ENCODE measurements at places on chromosomes 3 and 15.
A peak's percentile ranks its signal among the peaks of the same experiment; 100 is the strongest.

DNA sequence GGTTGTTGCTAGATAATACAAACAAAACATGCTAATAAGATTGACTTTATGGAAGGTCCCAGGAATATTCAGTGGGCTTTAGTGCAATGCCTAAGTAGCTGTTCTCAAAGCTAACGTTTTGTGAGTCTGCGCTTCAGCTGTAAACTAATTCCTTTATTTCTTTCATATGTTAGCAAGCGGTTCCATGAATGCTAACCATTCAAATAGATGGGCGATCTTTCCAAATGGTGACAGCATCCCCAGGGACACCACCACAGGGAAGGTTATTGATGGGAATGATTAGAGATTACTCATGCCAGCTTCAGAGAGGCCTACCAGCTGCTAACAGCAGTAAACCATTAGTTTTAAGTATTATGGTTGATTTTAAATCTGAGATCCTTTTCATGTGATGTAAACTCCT is 405.7 kb upstream of the MCTP2 start:
- no peak for DNase-seq

DNA sequence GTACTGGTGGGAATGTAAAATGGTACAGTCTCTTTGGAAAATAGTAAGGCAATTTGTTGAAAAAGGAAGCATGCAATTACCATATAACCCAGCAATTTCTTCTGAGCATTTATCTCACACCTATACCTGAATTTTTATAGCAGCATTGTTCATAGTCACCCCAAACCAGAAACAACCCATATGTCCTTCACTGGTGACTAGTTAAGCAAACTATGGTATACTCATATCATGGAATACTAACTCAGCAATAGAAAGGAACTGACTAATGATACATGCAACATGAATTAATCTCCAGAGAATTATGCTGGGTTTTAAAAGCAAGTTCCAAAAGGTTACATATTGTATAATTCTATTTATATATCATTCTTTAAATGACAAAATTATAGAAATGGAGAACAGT is 60.2 kb downstream of the TRAT1 start:
- no peak for DNase-seq

- no peak for DNase-seq
Measured at GRCh38 chr3:86785386-86785785, 205.6 kb downstream of the VGLL3 start.

DNA sequence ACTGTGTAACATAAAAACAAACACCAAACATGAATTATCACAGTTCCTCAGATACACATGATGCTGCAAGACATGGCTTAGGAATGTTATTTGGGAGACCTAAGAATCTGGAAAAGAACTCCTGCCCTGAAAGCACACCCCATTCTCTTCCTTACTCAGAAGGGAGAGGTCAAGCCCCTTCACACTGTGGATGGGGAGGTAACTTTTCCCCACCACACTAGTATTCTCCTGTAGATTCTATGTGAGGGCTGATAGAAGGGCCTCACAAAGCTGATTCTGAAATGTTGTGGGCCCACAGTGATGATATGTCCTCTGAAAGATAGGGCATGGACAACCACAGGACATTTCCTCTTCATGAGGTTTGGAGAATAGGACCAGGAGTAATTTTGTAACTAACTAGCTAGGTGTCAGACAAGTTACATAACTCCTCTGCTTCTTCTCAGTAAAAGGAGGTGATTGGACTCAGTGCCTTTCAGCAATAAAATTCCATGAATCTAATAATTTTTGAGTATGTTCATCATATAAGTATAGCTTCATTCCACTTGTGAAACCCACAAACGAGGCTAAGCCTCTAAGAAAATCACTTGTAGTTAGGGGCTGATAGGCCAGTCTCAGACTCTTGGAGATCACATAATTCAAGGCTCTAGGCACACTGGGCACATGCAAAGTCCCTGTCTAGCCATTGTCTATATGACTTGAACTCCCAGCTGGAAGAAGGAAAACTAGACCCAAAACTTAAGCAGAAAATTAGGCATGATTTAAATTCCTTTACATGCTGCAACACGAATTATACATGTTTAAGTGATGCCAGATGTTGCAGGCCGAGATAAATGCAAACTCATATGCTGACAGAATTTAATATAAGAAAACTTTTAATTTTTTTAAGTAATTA is 7.5 kb downstream of the PTX3 start:
- DNase-seq: no peak

GRCh38 chr3:15223685-15224572 is 17.9 kb downstream of the CAPN7 start:
- DNase-seq: no peak

- no peak for DNase-seq
Measured at GRCh38 chr3:9986230-9986725, 363 bp downstream of the EMC3 start.

DNA sequence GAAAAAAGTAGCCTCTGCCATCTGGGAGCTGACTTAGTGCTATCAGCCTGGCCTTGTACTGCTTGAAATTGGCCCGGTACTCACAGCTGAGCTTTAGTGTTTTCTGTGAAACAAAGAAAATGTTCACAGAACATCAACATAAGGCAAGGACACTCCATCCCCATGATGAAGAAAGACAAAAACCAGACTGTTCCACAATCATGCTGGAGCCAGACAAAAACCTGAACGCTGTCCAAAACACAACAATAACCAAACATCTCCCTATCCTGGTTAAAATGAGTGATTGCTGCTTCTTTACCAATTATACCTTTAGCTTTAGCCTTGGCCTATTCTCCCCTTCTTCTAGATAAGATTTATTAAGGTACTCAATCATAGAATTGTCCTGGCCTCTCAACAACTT is 153.9 kb downstream of the CPNE4 start:
- no peak for DNase-seq

GRCh38 chr3:123093696-123094095 is 26.9 kb downstream of the PDIA5 start:
- DNase-seq: peak; percentile 12

DNA sequence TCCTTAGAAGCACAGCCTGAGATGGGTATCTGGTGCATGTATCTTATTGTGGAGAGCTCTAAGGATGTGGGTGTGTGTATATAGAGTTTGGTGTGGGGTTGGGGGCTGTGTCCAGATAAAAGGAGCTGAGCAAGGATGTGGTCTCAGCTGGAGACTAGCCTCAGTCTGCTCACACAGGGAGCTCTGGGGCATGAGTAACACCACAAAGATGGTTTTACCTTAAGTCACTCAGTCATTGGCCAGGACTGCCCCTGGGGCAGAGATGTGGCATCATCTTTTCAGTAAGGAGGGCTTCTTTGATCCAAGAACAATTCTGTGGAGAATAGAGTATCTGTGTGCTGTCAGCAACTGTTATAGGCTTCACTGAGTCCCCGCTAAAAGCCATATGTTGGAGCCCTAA is 163.4 kb upstream of the NUDT16 start:
- no peak for DNase-seq

DNA sequence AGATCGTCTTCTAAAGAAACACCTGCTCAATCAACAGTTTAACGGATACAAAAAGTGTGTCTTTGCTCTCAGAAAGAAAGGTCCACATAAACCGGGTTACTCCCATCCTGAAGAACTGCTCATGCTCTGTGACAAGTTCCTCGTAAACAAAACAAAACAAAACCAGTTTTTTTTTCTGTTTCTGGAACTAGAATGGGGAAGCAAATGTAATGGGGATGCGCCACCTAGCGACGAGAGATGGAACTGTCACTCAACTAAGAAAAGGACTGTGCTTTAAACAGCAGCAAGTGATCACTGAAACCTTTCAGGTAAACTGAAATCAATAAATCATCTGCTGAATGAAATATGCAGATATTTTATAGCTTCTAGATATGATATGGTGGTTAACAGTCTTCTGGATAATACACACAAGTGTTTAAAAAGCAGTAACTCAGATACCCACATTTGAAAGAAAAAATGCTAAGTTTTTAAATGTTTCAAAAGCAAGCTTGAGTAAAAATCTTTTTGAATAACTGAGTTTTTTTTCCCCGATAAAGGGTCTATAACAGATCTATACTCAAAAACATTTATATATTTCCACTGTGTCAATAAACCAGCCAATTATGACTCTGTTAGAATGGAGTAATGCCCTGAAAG is 10.9 kb downstream of the TM2D3 start:
- peak; percentile 78 for DNase-seq

DNA sequence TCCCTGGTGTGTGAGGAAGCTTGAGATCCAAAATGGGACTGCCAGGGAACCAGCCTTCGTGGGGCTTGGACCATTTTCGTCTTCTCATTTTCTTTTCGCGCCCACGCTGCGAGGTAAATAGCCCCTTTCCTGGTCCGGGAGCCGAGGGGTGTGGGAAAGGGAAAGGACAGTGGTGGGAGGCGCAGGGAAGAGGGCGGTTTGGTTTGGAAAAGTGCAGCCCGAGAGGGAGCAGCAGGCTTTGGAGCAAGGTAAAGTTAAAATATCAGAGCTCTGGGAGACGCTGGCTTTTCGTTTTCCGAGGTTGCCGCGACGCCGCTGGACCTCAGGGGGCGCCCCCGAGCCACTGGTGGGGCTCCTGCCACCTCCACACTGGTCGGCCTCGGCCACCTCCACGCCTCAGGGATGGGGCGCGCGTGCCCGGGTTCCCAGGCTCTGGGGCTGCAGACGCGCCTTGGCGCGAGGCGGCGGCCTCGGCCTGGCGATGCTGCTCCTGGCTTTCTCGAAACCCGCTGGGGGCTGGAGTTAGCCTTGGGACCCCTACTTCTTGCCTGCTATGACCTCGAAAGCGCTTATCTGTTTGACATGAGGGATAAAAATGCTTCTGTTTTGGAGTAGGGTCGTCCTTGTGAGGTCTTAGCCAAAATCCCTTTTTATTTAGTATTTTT is 3.2 kb downstream of the PTPRG start:
- peak; percentile 88 for DNase-seq

- DNase-seq: no peak
Measured at GRCh38 chr3:157409516-157409915, 27.1 kb upstream of the PTX3 start.

DNA sequence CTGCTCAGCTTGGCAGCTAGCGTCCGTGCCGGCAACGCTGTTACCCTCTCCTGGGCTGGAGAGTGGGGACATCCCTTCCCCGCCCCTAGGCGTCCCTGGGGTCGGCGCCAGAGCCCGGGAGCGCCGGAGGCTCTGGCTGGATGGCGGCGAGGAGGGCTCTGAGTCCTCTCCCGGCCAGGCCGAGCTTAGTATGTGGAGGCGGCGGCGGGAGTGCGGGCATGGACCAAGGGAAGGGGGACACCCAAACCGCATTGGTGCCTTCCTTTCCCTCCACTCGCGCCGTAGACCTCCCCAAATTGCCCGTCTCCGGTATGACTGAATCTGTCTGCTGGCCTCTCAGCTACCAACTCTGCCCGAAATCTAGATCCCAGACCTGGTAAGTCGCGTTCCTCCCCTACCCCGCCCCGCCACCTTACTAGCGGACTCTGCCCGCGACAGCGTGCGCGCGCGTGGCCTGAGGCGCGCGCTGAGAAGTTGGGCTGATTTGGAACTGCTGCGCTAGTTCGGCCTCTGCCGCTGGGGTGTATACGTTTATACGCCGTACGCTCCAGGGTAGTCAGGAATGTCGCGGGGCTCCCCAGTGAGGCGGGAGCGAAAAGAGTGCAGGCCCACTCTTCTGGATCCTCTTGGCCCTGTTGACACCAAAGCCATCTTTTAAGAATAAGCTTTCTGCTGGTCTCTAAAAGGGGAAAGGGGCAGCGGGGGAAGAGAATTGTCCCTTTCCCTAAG is 12.2 kb downstream of the ZIC1 start:
- peak; percentile 28 for DNase-seq

DNA sequence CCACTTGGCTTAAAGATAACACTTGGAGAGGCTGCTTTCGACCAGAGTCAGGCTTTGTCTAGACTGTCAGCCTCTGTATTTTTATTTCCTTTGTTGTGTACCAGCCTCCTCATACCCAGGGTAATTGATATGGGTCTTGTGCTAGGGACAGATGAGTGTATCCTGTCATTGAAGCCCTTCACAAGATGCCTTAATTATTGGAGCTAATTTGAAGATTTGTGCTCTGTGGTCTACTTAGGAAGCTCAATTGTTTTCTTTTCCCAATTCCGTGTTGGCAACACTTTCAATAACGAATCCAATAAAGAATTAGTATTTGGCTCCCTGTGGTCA is 60.5 kb upstream of the DPH6 start:
- no peak for DNase-seq

- no peak for DNase-seq
Measured at GRCh38 chr3:122609798-122610559, 32.5 kb downstream of the PARP15 start.

DNA sequence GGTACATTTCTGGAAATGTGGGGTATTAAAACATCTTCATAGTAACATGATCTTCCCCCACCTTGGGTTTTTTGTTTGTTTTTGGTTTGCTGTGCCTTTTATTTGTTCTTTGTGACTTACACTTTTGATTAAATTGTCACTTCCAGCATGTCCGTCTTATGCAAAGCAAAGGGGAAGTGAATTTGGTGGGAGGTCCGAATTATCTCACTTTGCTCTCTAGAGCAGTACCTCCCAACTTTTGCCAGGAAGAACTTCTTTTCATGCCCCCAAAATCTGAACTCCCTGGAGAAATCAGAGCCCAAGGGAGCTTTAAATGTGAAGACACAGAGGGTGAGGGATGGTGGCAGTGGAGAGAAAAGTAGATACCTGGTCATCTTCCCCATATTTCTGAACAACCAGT is 173.1 kb downstream of the IL5RA start:
- no peak for DNase-seq

DNA sequence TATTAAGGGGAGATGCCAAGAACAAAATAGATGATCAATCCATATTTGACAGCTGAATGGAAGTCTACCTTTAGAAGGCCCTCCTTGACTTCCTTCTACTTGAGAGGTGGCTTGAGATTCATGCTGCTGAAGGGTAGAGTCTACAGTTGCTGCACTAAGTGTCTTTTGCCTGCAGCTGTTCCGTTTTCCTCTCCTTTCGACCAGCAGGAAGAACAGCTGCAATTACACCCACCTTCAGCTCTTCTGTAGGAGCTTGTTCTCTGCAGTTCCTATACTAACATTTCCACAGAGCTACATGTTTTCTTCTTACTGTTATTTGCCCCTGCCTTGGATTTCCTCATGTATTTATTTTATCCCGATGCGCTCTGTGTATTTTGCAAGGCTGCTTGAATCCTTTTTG is 79.1 kb downstream of the ARRDC4 start:
- no peak for DNase-seq

- no peak for DNase-seq
Measured at GRCh38 chr3:15360788-15361493, 28.6 kb upstream of the SH3BP5 start.

- DNase-seq: no peak
Measured at GRCh38 chr3:151909681-151910405, 36.4 kb downstream of the SUCNR1 start.

GRCh38 chr3:188199386-188199785 is 45.4 kb downstream of the LPP start:
- DNase-seq: no peak

DNA sequence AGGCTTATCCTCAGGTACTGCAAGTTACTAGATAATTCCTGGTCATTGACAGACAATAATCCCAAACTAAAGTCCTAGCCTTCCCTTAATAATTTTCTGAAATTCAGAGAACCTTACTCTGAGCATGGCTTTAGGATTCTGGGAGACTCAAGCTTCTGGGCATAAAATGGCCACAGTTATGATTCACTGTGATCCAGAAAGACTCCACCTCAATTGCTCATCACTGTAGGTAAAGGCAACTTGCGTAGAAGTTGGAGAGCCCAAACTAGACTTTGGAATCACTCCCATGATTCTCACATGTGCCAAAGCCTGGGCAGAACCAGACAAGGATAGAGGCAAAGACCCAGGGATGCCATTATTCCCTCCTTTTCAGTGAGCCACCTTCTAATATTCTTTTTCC is 195.3 kb downstream of the OSBPL10 start:
- no peak for DNase-seq

- DNase-seq: no peak
Measured at GRCh38 chr3:153957421-153957820, 163.8 kb upstream of the ARHGEF26 start.

All from femur (tissue), 1 donor.